ENCODE measurements at places on chromosomes 1 and 21.

- DNase-seq, result peak; percentile 17
Observed at GRCh38 chr1:66699213-66699612, 53.0 kb upstream of the DYNLT5 start.

DNA sequence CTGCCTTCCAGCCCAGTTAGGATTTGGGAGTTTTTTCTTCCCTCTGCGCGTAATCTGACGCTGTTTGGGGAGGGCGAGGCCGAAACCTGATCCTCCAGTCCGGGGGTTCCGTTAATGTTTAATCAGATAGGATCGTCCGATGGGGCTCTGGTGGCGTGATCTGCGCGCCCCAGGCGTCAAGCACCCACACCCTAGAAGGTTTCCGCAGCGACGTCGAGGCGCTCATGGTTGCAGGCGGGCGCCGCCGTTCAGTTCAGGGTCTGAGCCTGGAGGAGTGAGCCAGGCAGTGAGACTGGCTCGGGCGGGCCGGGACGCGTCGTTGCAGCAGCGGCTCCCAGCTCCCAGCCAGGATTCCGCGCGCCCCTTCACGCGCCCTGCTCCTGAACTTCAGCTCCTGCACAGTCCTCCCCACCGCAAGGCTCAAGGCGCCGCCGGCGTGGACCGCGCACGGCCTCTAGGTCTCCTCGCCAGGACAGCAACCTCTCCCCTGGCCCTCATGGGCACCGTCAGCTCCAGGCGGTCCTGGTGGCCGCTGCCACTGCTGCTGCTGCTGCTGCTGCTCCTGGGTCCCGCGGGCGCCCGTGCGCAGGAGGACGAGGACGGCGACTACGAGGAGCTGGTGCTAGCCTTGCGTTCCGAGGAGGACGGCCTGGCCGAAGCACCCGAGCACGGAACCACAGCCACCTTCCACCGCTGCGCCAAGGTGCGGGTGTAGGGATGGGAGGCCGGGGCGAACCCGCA is at the start of gene PCSK9:
TSS of gene PCSK9 (plus strand) at position 207 of the 741 bp plus-strand sequence. CDS start at position 497, 290 bp downstream.
- peak; percentile 66 for DNase-seq

GRCh38 chr1:242824435-242824834 is 299.9 kb upstream of the PLD5 start:
- DNase-seq, result no peak

DNA sequence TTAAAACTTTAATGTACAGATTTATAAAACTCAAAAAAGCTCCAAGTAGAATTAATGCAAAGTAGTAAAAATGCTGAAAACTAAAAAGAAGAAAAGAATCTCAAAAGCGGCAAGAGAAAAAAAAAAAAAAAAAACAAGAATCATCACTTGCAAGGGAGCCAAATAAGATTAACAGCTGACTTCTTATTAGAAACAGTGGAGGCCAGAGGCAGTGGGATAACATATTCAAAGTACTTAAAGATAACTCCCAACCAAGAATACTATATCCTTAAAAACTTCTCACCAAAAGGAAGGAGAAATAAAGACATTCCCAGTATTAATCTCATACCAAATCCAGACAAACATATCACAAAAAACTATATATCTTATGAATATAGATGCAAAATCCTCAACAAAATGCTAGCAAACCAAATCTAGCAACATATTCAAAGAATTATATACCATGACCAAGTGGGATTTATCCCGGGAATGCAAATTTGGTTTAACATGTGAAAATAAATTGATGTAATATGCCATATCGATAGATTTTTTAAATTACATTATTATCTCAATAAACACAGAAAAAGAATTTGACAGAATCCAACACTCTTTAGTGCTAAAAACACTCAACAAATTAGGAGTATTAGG is 62.7 kb downstream of the CAMK2N1 start:
- peak; percentile 21 for DNase-seq

GRCh38 chr21:29190923-29191331 is 60.5 kb downstream of the MAP3K7CL start:
- peak; percentile 87 for DNase-seq

DNA sequence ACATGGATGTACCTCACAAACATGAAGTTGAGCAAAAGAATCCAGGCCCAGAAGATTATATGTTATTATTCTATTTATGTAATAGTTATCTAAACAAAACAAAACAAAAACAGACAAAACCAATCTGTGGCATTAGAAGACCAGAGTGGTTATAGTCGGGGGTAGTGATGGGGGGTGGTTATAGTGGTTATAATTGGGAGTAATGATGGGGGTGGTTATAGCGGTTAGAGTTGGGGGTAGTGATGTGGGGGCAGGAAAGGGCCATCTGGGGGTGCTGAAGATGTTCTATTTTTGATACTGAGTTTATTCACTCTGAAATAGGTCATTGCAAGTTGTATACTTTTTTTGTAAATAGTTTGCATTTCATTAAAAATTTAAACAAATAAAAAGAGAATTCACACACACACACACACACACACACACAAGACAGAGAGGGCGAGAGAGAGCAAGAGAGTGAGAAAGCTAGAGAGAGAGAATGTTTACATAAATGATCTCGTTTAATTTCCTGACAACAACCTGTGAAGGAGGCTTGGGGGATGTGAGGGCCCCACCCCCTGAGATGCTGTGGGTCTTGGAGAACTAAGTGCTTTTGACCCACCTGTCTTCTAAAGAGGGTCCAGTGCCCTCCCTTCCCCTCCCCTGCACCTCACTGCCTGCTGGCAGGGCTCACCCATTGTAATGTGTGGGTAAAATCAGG is 37.4 kb downstream of the RHOU start:
- DNase-seq, result no peak

DNA sequence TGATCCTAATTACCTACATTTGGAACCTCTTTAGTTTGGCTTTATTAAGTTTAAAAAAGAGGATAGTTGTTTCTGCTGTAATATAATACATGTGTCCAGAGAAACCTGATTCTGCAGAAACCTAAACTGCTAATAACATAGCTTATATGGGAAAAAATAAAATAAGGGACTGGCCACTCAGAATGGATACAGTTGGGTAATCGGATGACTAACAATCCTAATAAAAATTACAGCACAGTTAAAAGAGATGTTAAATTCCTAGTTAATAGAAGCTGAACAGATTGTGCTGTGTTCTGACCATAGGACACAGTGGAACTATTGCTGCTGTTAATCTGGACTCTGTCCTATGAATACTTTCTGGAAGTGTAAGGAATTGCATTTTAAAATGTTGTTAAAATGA is 16.0 kb downstream of the ARV1 start:
- no peak for DNase-seq

DNA sequence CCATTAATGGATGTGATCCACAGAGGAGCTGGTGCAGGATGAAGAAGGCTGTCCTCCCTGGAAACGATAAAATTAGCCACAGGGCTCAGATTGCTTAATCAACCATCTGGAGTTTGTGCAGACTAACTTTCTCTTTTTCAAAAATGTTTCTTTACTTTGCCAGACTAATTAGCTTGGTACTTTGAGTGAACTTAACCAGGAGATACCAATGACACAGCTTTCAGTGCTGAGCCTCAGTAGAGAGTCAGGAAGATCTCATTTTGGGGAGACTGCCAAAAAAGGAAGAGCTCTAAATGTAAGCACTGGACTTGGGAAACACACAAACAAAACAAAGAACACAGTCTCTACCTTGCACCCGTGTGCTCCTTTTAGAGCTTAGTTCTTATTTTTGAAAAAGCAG is 248.1 kb upstream of the DEPDC1 start:
- DNase-seq, result peak; percentile 1

GRCh38 chr1:7940745-7941436 is at the start of gene TNFRSF9:
TSS of gene TNFRSF9 (minus strand) at chr1:7940839. CDS start at chr1:7939994, 845 bp downstream.
- DNase-seq, result peak; percentile 60

DNA sequence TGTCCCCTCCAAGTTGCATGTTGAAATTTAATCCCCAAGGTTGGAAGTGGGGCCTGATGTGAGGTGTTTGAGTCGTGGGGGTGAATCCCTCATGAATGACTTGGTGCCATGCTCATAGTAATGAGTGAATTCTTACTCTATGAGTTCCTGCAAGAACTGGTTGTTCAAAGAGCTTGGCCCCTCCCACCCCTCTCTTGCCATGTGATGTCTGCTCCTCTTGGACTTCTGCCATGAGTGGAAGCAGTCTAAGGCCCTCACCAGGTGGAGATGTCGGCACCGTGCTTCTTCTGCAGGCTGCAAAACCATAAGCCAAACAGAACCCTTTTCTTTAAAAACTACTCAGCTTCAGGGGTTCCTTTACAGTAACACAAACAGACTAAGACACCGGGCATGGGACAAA is 14.3 kb downstream of the G0S2 start:
- no peak for DNase-seq

DNA sequence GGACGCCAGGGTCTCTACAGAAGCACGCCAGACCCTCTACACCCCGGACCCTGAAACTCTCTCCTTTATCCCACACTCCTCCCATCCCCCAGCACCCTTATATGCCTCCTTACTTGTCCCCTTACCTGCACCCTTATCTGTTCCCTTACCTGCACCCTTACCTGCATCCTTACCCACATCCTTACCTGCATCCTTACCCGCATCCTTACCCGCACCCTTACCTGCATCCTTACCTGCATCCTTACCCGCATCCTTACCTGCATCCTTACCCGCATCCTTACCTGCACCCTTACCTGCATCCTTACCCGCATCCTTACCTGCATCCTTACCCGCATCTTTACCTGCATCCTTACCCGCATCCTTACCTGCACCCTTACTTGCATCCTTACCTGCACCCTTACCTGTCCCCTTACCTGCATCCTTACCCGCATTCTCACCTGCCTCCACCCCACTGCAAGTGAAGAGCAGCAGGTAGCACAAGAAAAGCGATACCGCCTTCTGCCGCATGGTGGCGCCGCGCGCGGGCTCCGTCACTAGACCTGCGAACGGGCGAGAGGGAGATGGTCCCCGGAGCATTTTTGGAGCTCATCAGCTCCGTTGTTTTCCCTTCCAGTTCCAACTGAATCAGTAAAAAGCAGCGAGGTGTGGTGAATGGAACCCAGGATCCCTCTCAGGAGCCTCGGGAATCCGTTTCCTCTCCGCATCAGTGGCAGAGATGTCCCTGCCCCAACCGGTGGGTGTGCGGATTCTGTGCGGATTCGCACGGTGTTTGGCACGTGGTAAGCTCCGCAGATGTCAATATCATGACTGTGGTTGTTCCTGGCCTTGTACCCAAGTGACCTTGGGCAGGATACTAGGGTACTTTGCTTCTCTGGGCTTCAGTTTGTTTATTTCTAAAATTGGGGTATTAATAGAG is 2.9 kb downstream of the IFI6 start:
- peak; percentile 58 for DNase-seq

GRCh38 chr1:21663951-21664805 is 5.0 kb downstream of the RAP1GAP start:
- DNase-seq, result no peak

GRCh38 chr1:85203573-85204171 is 2.9 kb upstream of the SYDE2 start:
- DNase-seq, result no peak

- no peak for DNase-seq
Observed at GRCh38 chr1:212920896-212921295, 29.4 kb upstream of the VASH2 start.

GRCh38 chr1:41856151-41856943 is 62.4 kb downstream of the HIVEP3 start:
- DNase-seq, result no peak

GRCh38 chr1:154431586-154432373 is 26.6 kb downstream of the IL6R start:
- peak; percentile 100 for DNase-seq

DNA sequence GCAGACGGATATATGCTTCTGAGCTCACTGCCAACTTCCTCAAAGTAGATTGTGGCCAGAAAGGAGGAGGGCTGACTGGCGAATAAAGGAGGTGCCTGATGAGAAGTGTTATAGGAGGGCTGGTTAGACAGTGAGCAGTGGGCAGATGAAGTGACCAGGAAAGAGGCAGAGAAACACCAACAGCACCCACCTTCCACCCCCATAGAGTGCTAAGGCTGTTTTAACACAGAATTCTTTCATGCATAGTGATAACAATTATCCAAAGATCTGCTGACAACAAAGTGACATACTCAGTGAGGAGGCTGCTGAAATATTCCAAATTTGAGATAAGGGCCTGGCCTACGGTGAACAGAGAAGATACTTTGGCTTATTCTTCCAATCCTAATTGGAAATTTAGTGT is 21.2 kb upstream of the MTR start:
- no peak for DNase-seq

- no peak for DNase-seq
Observed at GRCh38 chr21:14560555-14560954, 14.4 kb upstream of the SAMSN1 start.

- DNase-seq, result no peak
Observed at GRCh38 chr1:64955097-64956009, 11.0 kb downstream of the JAK1 start.

- no peak for DNase-seq
Observed at GRCh38 chr1:59029411-59030167, 245.7 kb upstream of the JUN start.

- peak; percentile 13 for DNase-seq
Observed at GRCh38 chr1:150295476-150295875, 1.8 kb downstream of the MRPS21 start.

GRCh38 chr1:146036965-146037646 is 15.6 kb upstream of the HJV start:
- peak; percentile 90 for DNase-seq

GRCh38 chr1:25622531-25622930 is 5.9 kb downstream of the MAN1C1 start:
- DNase-seq, result no peak

- DNase-seq, result no peak
Observed at GRCh38 chr1:217393896-217394295, 237.0 kb downstream of the GPATCH2 start.

DNA sequence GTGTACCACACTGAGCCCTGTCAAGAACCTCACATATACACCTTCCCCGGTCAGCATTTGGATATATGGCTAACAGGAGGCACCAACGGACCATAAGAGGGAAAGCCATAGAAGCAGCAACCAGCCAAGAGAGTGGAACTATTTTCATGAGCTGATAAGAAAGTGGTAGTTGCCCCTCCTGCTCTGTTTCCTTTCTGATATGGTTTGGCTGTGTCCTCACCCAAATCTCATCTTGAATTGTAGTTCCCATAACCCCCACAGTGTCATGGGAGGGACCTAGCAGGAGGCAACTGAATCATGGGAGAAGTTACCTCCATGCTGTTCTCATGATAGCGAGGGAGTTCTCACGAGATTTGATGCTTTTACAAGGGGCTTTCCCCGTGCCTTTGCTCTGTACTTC is 366.1 kb upstream of the DAB1 start:
- no peak for DNase-seq

GRCh38 chr1:58783090-58783992 is 506 bp downstream of the JUN start:
- DNase-seq, result peak; percentile 34

GRCh38 chr1:80066060-80066459 is 1059.5 kb upstream of the ADGRL4 start:
- DNase-seq, result no peak
